ENCODE measurements at places on chromosomes 1 and 21.

DNA sequence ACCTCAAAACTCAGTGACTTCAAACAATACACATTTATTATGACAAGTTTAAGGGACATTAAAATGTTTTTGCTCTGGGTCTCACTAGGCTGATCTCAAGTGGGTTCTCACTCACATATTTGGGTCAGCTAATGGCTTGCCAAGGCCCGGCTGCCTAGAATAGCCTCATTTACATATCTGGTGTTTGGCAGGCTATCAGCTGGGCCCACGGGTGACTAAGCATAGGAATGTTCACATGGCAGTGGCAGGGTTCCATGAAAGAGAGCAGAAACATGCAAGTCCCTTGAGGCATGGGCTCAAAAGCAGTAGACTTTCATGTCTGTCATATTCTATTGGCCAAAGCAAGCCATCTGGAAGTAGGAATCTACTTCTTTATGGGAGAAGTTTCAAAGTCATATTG is 492.6 kb downstream of the KCNT2 start:
- peak; percentile 67 for DNase-seq

DNA sequence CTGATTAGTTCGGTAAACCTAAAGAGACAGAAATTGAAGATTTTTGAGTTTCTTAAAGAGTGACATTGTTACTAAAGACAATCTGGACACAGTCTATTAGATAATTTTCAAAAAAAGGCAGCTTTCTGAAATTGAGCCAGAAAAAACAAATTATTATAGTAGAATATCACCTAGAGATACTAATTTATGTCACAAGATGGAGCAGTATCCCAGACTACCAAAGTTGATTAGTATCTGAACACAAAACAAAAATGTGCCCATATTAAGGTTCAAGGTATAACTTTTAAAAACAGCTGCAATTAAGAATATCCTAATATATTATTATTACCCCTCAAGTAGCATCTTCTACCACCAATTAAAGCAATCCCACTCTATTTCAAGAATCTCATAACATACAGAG is 40.5 kb upstream of the SYT2 start:
- DNase-seq = no peak

GRCh38 chr21:45975020-45975666 is 6.4 kb upstream of the COL6A1 start:
- no peak for DNase-seq

DNA sequence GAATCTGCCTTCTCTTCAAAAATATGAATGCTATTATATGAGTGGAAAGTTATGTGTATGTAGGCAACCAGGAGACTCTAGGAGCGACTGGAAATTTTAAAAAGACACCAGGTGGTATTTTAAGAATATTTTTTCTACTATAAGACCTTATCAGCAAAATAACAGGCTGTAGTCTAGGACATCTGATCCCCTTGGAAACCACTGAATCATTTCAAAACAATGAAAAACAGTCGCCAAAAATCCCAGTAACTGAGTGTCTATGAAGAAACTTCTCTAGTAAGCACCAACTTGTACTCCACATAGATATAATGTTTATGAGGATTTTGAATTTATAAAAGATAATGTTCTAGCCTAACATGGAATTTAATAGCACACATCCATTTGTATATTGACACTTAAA is 358.5 kb downstream of the GPATCH2 start:
- peak; percentile 84 for DNase-seq

DNA sequence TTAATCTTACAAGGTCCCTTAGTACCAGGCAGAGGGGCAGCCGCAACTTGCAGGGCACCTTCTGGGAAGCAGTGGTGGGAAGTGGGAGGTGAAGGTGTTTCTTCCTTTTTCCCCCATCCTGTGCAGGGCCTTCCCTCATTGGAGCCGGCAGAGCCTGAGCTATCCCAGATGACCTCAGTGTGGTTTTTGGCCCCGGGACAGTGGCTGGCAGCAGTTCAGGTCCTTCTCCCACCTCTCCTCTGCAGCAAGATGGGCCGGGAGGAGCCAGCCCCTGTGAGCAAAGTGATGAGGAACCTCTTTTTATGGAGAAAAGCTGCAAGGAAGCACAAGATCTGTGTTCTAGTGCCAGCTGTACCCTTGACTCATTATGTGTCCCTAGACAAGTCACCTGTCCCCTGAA is 6.8 kb downstream of the PFKFB2 start:
- no peak for DNase-seq

DNA sequence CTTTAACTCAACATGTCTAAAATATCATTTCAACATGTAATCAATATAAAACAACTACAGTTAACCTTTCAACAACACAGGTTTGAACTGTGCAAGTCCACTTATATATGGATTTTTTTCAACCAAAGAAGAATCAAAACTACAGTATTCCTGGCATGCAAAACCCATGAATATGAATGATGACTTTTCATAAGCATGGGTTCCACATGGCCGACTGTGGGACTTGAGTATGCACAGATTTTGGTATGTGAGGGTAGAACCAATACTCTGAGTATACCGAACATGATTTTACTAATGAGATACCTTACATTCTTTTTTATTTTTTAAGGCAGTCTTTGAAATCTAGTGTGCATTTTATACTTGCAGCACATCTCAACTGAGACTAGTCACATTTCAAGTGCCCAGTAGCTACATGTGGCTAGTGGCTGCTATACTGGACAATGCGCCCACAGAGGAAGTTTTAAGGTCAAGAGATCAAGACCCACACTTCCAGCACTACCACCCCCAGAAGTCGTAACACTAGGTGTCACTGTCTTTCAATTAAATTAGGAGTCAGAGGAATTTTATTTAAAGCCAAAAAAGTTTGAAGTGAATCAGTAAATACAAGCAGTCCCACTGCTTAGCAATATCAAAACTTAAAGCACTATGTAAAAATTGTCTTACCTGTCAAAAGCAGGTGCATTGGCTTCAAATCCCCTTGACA is 40.0 kb downstream of the SYNJ1 start:
- no peak for DNase-seq
